Ureter (tissue), 1 donor: ENCODE measurements at places on chromosomes 3 and 15. TPM values are rescaled to one million over a fixed set of nuclear protein-coding genes. Genes with fewer than 3 reads are reported as not detected.
A peak's percentile ranks its signal among the peaks of the same experiment; 100 is the strongest.

DNA sequence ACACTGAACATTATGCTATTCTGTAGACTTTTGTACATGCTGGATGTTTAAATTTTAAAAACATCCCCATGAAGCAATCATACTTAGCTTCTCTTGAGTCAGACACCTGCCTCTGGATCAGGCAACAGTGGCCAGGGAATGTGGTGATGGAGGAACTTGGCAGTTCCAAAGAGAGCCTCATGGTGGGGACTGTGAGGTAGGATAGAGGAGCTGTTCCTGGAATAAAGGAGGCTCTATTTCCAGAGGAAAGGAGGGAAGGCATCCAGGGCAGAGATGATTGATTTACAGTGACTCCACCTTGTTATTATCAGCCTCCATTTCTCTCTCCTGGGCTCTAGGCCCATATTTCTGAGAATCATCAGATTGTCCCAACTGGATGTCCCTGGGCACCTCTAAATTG lies 35.0 kb upstream of the ABHD17C start:
- no peak for DNase-seq

DNA sequence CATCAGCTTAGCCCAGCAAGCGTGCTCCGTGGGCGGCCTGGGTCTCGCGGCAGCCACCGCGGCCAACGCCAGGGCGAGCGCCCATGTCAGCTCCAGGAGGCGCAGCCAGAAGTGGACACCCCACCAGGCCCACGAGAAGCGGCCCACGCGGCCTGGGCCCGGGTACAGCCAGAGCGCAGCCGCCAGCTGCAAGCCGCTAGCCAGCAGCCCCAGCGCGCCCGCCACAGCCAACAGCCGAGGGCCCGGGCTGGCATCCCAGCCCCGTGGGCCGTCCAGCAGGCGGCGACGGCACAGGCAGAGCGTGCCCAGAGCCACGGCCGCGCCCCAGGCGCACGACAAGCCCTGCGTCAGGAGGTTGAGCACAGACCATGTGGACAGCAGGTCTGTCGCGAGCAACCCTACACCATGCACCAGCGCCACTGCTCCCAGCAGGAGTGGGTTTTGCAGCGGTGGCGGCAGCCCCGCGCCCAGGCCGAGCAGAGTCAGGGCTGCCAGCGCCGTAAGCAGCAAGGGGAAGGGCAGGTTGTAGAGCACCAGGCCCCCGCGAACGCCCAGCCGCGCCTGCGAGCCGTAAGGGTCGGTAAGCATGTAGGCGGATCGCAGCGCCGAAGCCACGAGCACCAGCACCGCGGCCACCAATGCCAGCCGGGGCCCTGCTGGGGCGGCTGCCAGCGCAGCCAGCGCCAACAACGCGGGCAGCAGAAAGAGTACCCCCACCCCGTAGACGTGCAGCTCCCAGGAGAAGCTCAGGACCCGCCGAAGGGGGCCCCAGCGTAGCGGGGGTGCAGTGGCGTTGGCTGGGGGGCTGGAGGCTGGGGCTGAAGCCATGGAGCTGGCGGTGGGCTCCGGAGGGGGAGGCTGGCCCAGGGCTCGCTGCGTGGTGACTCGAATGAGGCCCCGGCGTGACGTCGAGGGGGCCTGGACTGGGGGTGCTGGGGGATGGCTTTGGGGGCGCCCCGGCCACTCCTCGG lies 4.9 kb downstream of the PRRT3 start:
- DNase-seq = peak; percentile 76

GRCh38 chr3:169475978-169476698 lies 187.4 kb downstream of the MECOM start:
- DNase-seq = no peak

- no peak for DNase-seq
Observed at GRCh38 chr15:90641581-90642463, 75.3 kb upstream of the BLM start.

- DNase-seq = no peak
Observed at GRCh38 chr3:127804141-127804540, 18.2 kb downstream of the MGLL start.

The TEX55 gene
- not detected for total RNA-seq

The PCOLCE2 gene
- total RNA-seq = 14.3 TPM

- no peak for DNase-seq
Observed at GRCh38 chr3:147620906-147621305, 211.7 kb downstream of the ZIC1 start.

GRCh38 chr3:52453496-52454249 lies at the start of gene TNNC1:
TSS of gene TNNC1 (minus strand) at chr3:52454041. CDS start at chr3:52454015, 26 bp downstream.
- no peak for DNase-seq

- DNase-seq = no peak
Observed at GRCh38 chr3:62965311-62965710, 90.1 kb upstream of the CADPS start.

- no peak for DNase-seq
Observed at GRCh38 chr3:113104357-113105092, 106.8 kb upstream of the BOC start.

The SRGAP3 gene
- total RNA-seq = 51.2 TPM

The LXN gene
- 18.2 TPM for total RNA-seq

- peak; percentile 60 for DNase-seq
Observed at GRCh38 chr15:80695911-80696661, 976 bp downstream of the ABHD17C start.

GRCh38 chr15:67180514-67181191 lies 73.8 kb downstream of the AAGAB start:
- no peak for DNase-seq

GRCh38 chr3:133159498-133160475 lies 121.6 kb downstream of the TMEM108 start:
- DNase-seq = no peak

- DNase-seq = no peak
Observed at GRCh38 chr3:82567029-82567600, 805.7 kb upstream of the GBE1 start.

DNA sequence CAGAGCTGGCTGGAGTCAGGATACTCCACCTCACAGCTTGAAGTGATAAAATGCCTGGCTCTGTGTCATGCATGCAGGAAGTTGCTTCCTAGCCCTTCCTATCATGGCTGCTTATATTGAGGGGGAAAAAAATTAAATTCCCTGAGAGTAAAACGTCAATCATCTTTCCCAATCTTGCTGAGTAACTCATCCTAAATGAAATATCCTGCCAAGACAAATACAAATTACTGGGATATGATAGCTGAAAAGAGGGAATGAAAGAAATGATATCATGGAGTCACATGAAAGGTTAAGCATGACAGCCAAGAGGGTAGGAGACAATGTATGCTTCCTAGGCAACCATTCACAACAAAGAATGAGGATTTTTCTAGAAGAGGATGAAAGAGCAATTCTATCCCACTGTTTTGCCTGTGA lies 110.6 kb downstream of the ABI3BP start:
- no peak for DNase-seq

- no peak for DNase-seq
Observed at GRCh38 chr15:59373215-59373614, 544 bp upstream of the MYO1E start.

GRCh38 chr3:177353140-177353539 lies 155.9 kb upstream of the TBL1XR1 start:
- DNase-seq = no peak

GRCh38 chr3:85846940-85847339 lies 888.2 kb downstream of the CADM2 start:
- DNase-seq = no peak

GRCh38 chr3:171770689-171771620 lies 39.3 kb downstream of the PLD1 start:
- no peak for DNase-seq

The CLRN1 gene
- total RNA-seq = not detected

DNA sequence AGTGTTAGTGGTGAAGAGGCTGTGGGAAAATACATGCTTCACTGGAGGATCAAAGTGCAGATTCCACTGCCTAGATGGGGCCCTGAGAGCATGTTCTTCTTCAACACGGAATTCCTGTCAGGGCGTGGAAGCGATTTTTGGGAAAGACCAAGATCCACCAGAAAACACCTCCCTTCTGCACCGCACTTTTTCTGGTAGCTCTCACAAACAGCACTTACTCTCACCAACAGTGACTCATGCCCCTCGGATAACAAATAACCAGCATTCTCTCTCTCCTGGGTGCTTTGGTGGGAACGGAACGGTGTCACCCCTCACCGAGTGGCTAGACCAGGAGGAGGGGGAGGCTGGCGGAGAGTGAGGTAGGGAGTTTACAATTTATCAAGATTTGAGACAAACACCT lies 40.1 kb downstream of the ADAMTSL3 start:
- no peak for DNase-seq

The RETNLB gene
- not detected for total RNA-seq

GRCh38 chr3:145089337-145089736 lies 1071.6 kb downstream of the PLOD2 start:
- no peak for DNase-seq

- no peak for DNase-seq
Observed at GRCh38 chr3:43181202-43181821, 75.4 kb upstream of the POMGNT2 start.

DNA sequence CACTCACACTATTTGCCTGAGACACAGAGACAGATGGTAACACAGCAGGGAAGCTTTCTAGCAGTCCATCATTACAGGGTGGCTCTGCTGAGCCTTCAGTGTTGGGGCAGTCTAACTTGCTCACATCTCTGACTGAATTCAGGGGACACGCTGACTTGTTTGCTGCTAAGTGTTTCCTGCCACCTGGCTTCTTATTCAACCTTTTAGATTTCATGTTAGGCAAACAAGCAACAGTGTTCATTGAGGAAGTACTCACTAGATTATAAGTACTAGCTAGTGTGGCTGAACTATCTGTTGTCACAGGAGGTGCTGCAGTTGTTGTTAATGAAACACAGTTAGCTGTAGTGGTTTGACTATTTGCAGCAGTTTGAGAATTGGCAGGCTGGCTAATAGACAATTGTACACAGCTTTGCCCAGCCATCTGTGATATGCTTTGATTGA lies 37.3 kb downstream of the USF3 start:
- no peak for DNase-seq

- no peak for DNase-seq
Observed at GRCh38 chr3:30156586-30157498, 449.6 kb upstream of the TGFBR2 start.

The VIPR1 gene
- total RNA-seq = 72.7 TPM

DNA sequence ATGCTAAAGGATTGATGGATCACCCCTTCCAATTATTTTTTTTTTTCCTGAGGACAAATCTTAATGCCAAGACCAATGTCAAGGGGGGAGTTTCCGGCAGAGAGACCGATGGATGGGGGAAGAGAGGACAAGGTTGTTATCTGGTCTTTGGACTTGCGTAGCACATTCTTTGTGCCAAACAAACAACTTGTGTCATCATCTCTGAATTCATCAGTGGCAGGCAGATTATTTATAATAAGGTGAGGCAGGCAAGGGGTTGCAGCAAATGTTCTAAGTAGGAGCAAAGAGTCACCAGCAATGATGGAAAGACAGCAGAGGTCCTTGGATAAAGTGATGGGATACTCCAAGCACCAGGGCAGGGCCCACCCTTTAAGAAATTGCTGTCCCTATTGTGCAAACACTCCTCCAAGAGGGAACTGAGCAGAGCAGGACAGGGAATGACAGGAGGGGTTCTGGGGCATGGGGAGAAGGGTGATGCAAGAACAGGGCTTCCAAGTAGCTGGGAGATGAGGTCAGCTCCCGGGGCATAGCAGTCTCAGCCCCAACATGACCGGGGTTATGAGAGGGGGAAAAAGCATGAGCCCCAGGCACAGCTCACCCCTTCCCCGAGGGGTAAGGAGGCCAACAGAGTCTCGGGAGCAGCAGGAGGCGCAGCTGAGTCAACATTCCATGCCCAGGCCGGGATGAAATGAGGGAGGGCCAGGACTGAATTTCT lies 57.4 kb downstream of the ANXA2 start:
- no peak for DNase-seq

The CLEC3B gene
- 58.9 TPM for total RNA-seq

GRCh38 chr3:196454935-196455334 lies 22.7 kb upstream of the UBXN7 start:
- no peak for DNase-seq

DNA sequence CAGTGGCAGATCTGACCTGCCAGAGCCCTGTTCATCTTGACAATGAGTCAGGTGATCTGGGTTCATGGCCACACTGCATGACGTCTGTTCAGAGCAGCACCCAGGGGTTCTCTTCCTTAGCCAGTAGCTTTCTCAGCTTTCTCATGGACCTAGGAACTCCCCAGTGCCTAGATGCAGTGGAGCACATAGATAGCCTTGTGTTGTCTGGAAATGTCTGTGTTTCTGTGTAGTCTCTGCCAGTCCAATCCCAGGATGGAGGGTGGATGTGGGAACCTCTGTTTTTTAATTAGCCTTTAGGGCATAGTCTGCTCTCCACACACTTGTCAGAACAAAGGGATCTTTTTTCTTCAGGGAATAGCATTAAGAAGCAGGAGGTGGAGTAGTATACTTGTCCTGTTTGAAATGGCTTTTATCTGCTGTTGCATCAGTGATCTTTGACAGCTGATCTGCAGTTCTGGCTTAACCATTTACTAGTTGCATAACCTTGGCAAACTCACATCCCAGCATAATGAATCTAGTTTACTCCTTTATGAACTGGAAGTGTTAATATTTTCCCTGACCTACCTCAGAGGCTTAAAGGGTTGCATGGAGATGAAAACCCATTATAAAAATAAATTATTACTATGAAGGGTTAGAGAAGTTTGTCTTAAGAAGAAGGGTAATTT lies 16.1 kb upstream of the CACNA1D start:
- no peak for DNase-seq

The CRABP1 gene
- total RNA-seq = not detected

DNA sequence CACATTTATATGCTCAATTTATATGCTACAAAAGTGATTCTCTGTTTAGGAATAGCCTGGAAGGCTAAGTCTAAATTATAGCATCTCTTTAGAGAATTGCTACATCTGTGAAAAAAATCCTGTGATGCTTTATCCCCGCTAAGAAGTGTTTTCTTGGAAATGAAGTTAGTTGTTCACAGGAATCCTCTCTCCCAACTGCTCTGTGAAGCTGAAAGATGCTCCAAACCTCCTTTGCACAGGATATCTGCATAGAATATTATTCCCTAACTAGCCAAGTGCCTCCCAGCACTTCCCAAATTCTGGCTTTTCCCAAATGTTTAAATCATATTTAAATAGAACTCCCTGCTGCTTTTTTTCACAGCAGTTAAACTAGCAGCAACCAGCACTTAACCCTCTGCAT lies 132.2 kb downstream of the SRGAP3 start:
- DNase-seq = no peak

The MESP2 gene
- not detected for total RNA-seq

DNA sequence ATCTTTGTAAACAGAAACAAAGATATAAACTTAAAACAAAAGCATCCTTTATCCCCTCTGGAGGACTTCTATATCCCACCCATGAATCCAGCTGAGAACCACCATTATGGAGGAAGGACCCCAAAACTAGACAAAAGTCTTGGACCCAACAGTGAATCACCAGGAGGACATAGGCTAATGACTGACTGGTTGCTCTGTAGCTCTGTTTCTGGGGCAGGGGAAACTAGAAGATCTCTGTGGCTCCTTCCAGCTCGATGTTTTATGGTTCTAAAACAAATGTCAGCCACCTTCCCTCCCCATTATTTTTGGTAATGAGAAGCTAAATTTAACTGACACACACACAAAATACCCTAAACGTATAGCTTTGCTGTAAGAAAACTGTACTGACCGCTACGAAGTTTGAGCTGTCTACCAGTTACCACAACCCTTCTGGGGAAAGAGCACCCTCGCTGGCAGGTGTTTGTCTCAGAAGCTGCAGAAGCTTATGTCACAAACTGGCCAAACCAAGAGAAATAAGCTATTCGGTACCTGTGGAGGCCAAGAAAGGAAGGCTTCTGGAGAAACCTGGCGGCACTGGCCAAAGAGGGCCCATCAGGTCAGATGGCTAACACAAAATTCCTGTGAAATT lies 36.4 kb downstream of the MB21D2 start:
- no peak for DNase-seq

The DLEC1 gene
- total RNA-seq = 5.6 TPM
